ENCODE measurements at places on chromosomes 12 and 14. TPM values are rescaled to one million over a fixed set of nuclear protein-coding genes. Genes with fewer than 3 reads are reported as not detected.

- DNase-seq, result no peak
- no peaks in the 10 kb centered on the region for H3K36me3 ChIP-seq
Observed at GRCh38 chr12:49375406-49375805, 8.1 kb downstream of the SPATS2 start.

GALNT9 gene
- polyA plus RNA-seq, result not detected

DNA sequence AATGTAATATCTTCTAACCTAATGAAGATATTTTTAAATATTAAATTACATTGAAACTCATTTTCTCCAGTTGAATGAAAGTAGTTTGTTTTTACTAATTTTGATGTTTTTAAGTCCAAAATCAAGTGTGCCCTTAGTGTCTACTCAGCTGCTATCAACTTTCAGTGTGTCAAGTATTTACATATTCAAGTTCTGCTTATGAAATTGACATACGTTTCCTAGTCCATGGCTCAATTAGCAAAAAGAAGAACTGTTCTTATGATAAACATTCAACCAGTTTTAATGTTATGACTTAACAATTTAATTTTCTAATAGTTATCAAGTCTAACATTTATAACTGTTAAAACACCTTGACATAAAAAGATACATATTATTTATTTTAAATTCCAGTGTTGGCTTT is 137.1 kb downstream of the DUSP6 start:
- H3K27me3 ChIP-seq, result no peaks in the 10 kb centered on the region
- DNase-seq, result no peak
- no peak overlapping the region for H3K27ac ChIP-seq
- no peaks in the 10 kb centered on the region for H3K4me1 ChIP-seq
- no peaks in the 10 kb centered on the region for H3K36me3 ChIP-seq

GRCh38 chr12:68336889-68337303 is 4.7 kb upstream of the MDM1 start:
- H3K27ac ChIP-seq, result no peak overlapping the region
- no peak overlapping the region for H3K4me3 ChIP-seq
- peaks cover 3% of the 10 kb centered on the region for H3K4me1 ChIP-seq
- DNase-seq, result no peak

DNA sequence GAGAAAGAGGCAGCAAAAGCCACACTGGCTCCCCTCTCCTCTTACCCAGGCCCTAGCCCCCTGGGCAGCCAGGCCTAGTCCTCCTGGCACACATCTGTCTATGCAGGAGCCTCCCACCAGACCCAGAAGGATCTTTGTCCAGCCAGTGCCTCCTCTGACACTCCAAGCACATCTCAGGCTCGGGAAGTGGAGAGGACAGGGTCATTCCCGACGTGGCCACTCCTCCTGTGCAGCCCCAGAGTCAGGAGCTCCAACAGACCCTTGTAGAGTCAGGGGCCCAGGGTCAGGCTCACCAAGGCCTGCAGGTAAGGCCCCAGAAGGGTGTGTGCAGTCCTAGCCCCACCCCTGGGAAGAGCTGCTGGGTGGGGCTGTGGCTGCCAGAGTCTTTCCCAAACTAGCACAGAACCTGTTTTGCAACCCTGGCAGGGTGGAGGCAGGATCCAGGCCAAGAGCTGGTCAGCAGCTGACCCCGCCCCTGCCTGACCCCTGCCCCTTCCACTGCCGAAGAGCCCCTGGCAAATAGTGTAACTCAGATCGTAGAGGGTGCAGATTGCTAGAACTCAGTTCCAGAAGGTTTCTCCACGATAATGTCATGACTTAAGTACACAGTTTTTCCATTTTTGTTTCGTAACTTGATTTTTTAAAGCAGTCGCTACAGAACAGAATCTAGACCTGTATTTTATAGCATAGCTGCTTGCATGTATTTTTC is 26.6 kb upstream of the PNMA1 start:
- H3K4me3 ChIP-seq, result peak overlapping the region; percentile 28
- peaks cover 74% of the 10 kb centered on the region for H3K4me1 ChIP-seq
- H3K27me3 ChIP-seq, result no peaks in the 10 kb centered on the region
- H3K27ac ChIP-seq, result peak overlapping the region; percentile 70
- H3K36me3 ChIP-seq, result peaks cover 18% of the 10 kb centered on the region
- DNase-seq, result peak; percentile 76

GRCh38 chr14:22370084-22370847 is 218.8 kb downstream of the DAD1 start:
- H3K36me3 ChIP-seq, result no peaks in the 10 kb centered on the region
- H3K27ac ChIP-seq, result no peak overlapping the region
- peak; percentile 46 for DNase-seq
- no peak overlapping the region for H3K4me3 ChIP-seq
- H3K4me1 ChIP-seq, result no peaks in the 10 kb centered on the region

- peaks cover 6% of the 10 kb centered on the region for H3K36me3 ChIP-seq
- H3K27ac ChIP-seq, result peak overlapping the region; percentile 83
- H3K4me3 ChIP-seq, result peak overlapping the region; percentile 77
Observed at GRCh38 chr14:100285021-100285912, 21.0 kb downstream of the SLC25A29 start.

CTSG gene
- not detected for polyA plus RNA-seq

GRCh38 chr12:104132351-104132956 is 5.6 kb downstream of the NFYB start:
- no peak overlapping the region for H3K4me3 ChIP-seq
- H3K4me1 ChIP-seq, result peaks cover 55% of the 10 kb centered on the region
- no peaks in the 10 kb centered on the region for H3K27me3 ChIP-seq
- H3K36me3 ChIP-seq, result peaks cover 77% of the 10 kb centered on the region
- no peak for DNase-seq

Data from heart left ventricle (tissue), 16 donors.